ENCODE measurements at places on chromosomes 1 and 21.

DNA sequence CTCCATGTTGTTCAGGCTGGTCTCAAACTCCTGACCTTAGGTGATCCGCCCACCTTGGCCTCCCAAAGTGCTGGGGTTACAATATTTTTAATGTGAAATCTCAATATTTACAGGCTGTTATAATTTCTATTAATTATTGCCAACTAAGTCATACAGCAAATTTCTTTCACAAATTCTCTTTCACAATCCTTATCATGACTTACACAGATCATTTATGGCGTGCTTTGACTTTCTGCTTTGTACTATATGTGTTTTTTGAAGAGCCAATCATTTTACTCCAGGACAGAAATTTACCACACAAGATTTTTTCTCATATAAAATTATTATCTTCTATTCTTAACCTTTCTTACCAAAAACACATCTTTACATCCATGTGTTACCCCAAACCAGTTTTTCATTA, 1729.9 kb downstream of the NCAM2 start:
- DNase-seq, result no peak

GRCh38 chr1:172704420-172705210, 45.7 kb downstream of the FASLG start:
- peak; percentile 67 for DNase-seq

DNA sequence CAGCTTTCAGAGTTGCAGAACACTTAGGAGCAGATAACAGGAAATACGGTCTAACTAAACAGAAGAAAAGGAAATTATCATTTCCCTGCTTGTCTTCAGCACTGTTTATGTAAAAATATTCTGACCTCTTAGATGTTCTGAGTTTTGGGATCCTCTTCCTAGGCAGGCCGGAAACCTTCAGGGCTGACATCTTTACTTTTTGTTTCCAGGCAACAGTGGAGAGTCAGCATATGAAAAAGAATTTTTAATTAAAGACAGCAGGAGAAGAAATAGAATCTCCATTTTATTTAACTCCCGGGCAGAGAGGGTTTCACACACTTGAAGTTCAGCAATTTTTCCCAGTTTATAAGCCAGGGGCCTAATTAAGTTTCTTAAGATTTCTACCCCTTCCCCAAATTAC, 5.1 kb upstream of the RIPPLY3 start:
- no peak for DNase-seq

DNA sequence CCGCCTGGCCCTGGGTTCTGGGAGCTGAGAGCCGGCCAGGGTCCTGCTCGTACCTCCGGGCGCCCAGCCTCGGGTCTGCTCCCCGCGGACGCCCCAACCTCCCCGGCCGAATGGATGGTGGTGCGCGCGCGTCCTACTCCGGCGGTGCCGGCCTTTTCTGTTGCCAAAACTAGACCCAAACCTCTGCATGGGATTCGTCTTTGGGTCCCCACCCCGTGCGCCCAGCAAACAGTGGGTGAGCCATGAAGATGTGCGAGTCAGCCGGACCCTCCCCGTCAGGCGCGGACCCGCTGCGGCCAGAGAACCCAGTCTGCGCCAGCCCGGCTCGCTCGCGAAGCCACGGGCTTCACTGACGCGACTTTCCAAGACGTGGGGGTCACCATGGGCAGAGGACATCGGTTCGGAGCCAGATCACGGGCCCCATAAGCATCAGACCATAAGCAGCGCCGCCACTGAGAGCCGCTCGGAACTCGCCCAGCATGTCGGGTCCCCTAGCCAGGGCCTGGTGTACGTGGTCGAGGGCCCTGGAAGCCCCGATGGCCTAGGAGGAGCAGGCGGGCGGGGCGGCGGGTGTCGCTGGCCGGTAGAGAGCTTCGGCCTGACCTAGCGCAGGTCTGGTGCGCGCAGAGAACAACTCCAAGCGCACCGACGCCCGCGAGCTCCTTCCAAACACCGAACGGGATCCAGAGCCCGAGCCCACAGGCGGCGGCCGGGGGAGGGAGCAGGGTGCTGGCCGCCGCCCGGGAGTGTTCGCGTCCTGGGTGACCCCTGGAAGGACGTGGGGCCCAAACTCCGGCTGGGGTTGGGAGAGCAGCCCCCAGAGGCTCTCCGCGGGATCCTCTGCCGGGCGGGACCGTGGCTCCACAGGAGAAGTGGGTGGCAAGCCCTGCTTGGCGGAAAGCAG, 1.0 kb upstream of the TP73 start:
- DNase-seq, result no peak

GRCh38 chr1:24966724-24967346, 36.8 kb upstream of the RUNX3 start:
- peak; percentile 93 for DNase-seq

- no peak for DNase-seq
Measured at GRCh38 chr1:189662190-189662589, 815.5 kb downstream of the BRINP3 start.

- DNase-seq, result no peak
Measured at GRCh38 chr1:218079347-218079746, 205.7 kb upstream of the RRP15 start.

GRCh38 chr1:241229216-241229615, 127.8 kb downstream of the RGS7 start:
- DNase-seq, result no peak

DNA sequence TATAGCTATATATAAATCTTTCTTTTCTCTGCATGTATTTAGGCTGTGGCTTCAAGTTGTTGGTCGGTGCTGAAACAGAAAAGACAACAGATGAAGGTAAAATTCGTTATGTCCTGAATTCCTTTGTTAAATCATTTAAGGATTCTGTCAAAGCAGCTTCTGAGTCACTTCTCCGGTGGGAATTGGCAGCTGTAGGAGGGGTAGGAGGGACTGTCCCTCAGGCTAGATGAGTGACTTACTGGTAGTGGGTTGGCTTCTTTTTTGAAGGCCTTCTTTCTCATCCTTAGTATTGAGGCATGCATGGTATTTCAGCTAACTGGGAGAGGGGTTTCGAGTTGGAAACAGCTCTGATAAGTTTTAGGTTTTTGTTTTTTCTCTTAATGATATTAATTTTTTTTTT, 22.1 kb upstream of the NEXN start:
- DNase-seq, result no peak

DNA sequence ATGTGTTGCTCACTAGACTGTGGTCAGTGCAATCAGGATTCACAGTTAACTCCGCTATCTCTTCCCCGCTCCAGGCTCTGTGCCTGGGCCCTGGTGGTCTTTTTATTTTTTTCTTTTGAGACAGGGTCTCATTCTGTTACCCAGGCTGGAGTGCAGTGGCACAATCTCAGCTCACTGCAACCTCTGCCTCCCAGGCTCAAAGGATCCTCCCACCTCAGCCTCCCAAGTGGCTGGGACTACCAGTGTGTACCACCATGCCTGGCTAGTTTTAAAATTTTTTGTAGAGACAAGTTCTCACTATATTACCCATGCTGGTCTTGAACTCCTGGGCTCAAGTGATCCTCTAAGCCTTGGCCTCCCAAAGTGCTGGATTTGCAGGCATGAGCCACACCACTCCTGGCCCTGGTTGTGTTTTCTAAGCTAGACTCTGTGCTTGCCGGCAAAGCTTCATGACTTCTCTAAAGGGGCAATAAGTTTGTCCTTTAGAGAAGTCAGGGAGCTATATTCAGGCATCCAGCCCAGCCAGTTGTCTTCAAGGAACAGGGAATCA, 1.4 kb downstream of the RCSD1 start:
- no peak for DNase-seq

DNA sequence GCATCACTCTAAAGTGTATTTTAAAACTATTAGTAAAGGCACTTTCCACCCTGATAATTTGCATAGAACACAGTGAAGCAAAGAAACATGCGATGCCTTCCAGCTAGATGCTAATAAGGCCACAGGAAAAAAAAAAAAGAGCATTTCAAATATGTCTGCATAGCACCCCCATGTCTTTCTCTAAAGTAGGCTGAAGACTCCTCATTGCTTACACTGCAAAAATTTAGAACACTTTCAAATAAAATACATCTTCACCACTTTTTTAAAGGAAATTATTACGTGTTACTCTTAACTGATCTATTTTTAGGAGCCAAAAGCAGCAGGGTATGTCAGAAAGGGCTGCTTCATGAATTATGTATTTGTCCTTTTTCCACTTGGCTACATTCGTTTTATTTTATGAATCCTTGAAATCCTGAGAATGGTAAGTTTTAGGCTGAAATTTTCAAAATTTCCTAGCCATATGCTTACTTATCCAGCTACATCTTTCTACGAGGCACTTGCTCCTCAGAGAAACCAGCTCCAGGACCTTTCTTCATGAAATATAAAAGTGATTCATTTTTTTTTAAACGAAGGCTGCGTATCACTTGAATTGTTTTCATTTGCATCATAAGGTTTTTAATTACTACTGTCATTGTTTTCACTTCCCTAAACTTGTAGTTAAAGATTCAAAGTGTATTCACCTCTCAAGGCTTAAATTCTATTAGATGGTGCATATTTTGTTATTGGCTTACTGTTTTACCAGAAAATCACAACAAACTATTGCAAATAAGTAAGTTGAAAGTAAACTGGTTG, 513.0 kb downstream of the PTPRC start:
- DNase-seq, result no peak

DNA sequence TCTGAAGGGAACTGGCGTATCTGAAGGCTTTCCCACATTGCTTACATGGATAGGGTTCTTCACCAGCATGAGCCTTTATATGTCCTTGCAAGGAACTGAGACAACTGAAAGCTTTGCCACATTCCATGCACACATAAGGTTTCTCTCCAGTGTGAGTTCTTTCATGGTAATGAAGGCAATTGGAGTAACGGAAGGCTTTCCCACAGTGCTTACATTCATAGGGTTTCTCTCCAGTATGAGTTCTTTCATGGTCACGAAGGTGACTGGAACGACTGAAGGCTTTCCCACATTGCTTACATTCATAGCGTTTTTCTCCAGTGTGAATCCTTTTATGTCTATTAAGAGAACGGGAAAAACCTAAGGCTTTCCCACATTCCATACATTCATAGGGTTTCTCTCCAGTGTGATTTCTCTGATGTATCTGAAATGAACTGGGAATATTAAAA, 15.0 kb downstream of the ZNF124 start:
- DNase-seq, result no peak

DNA sequence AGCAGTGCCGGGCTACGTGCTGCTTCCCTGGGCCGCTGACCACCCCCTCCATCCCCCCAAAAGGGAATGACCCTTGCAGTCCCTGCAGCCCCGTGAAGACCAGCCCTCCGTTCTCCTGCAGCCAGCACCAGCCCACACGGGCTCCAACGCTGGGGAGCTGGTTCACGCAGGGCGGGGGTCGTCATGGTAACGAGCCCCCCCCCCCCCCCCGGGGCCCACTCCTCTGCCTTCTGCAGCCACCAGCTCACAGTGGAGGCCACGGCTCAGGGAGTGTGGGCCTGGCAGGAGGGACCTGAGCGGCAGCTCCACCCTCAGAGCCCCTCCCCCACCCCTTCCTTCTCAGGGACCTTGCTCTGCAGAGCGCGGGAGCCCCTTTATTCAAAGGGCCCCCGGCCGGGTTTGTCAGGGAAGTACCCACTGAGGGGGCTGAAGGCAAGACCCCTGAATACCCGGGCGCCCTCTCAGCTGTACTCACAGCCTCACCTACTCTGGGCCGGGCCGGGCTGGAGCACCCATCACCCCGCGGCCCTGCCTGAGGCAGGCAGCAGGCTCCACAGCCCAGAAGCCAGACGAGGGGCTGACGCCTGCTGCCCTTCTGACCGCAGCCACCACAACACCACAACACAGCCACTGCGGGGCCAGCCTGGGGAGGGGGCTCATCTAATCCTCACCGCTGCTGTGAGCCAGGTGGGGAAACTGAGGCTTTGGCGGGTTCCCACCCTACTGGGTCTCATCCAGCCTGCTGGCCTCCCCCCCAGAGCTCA, 12.6 kb downstream of the MEGF6 start:
- no peak for DNase-seq

GRCh38 chr1:43149889-43150288, 22.2 kb downstream of the EBNA1BP2 start:
- DNase-seq, result no peak
